ENCODE measurements at places on chromosomes 3 and 15. TPM values are rescaled to one million over a fixed set of nuclear protein-coding genes. Genes with fewer than 3 reads are reported as not detected.

Gene ACTRT3
- total RNA-seq: 1.7 TPM

- DNase-seq: no peak
These were observed 25.6 kb upstream of the LARS2 start for GRCh38 chr3:45362758-45363157.

GRCh38 chr3:55330756-55331155 lies 156.3 kb downstream of the WNT5A start:
- no peak for DNase-seq

DNA sequence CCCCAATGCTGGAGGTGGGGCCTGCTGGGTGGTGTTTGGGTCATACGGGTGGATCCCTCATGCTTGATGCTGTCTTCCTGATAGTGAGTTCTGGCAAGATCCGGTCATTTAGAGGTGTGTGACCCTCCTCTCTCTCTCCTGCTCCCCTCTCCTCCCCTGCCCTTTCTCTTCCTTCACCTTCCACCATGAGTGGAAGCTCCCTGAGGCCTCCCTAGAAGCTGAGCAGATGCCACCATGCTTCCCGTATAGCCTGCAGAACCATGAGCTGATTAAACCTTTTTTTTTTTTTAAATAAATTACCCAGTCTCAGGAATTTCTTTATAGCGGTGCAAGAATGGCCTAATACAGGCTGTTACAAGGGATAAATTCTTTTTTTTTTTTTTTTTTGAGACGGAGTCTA lies 36.3 kb upstream of the IQSEC1 start:
- no peak for DNase-seq

- no peak for DNase-seq
These were observed 2.0 kb upstream of the NFKBIZ start for GRCh38 chr3:101847328-101847727.

DNA sequence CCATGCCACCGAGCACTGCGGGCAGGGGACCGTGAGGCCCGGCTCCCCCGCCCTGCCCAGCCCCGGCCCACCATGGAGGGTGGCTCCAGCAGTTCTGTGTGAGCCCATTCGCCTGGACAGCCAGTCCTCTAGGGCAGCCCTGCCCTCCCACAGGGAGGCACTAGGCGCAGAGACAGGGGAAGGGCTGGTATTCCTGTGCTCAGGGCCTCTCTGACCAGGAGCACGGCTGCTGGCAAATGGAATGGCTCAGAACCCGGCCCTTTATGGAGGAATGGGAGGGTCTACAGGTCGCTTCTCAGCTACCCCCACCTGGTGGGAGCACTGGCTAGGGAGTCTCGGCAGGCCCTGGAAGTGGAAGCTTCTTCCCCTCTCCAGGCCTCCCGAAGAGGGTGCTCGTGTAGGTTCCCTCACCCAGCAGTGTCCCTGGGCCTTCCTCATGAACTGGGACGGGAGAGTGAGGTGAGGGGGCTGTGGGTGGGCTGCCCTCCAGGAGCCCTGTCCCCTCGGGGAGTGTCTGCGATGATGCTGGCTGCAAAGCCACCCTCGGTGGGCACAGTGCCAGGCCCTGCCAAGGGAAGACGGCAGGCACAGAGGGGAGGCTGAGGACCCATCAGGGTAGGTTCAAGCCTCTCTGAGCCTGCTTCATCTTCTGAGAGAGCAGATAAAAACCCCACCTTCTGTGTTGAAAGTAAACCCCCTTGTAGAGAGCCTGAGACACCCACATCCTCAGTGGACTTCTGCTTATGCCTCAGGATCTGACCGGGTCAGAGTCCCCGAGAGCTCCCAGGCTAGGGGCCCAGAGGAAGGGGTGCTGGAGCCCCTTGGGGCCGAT lies 1.5 kb downstream of the MELTF start:
- DNase-seq: no peak

GRCh38 chr3:151890721-151891141 lies 17.3 kb downstream of the SUCNR1 start:
- DNase-seq: no peak

DNA sequence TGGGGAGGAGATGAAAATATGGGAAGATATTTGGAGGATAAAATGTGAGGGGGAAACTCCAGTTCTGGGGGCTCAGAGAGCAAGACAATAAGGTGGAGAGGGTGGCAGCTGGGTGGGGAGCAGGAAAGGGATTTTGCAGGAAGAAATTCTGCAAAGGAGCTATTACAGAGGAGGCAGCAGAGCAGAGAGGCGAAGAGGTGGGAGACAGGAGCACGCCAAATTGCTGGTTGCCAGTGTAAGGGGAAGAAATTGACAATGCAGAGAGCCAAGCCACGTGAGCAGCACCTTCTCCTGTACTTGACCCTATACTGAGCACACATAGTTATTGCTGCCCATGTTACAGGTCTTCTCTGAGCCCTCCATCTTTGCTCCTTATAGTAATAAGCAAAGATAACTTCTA lies 190.3 kb upstream of the ONECUT1 start:
- no peak for DNase-seq

Gene SKOR1
- total RNA-seq: 0.10 TPM

DNA sequence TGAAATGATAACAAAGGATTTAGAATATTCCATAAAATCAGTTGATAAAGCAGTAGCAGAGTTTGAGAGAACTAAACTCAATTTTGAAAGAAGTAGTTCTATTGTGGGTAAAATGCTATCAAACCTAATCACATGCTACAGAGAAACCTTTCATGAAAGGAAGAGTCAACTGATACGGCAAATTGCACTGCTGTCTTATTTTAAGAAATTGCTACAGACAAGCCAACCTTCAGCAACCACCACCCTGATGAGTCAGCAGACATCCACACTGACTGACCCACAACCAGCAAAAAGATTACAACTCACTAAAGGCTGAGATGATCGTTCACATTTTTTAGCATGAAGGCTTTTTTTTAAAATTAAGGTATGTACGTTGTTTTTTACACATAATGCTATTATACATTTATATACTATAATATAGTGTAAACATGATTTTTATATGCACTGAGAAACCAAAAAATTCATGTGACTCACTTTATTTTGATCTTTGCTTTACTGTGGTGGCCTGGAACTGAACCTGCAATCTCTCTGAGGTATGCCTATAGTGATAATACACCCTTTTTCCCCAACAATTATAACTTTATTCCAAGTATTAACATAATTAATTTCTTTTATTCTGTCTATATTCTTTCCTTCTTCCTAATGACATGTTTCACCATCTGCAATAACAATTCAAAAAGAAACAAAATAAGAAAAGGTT lies 109.9 kb downstream of the TBC1D5 start:
- DNase-seq: no peak

Gene HCLS1
- total RNA-seq: 9.1 TPM

Gene SNRPN
- 58.2 TPM for total RNA-seq

- no peak for DNase-seq
These were observed 19.5 kb downstream of the ARIH2 start for GRCh38 chr3:48938156-48938555.

Gene C15orf40
- total RNA-seq: 11.7 TPM

GRCh38 chr3:11532931-11533391 lies 110.8 kb downstream of the VGLL4 start:
- no peak for DNase-seq

GRCh38 chr15:41856716-41857115 lies 18.1 kb downstream of the PLA2G4B start:
- DNase-seq: no peak

DNA sequence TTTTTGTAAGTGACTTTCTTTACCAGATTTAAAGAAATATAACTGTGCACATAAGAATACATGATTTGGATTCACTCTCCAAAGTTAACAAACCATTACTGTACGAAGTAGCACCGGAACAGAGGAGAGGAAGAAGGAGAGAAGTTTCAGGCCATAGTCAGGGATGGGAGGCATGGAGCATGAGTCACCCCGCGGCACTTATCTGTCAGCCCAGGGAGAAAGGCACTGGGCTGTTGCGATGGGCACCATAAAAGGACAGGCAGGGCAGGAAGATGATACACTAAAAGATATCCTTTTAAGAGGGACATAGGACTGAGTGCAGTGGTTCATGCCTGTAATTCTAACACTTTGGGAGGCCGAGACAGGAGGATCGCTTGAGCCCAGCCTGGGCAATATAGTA lies 37.0 kb downstream of the TTC23 start:
- no peak for DNase-seq

Gene ECT2
- total RNA-seq: 27.8 TPM

Gene P3H2
- 37.7 TPM for total RNA-seq

DNA sequence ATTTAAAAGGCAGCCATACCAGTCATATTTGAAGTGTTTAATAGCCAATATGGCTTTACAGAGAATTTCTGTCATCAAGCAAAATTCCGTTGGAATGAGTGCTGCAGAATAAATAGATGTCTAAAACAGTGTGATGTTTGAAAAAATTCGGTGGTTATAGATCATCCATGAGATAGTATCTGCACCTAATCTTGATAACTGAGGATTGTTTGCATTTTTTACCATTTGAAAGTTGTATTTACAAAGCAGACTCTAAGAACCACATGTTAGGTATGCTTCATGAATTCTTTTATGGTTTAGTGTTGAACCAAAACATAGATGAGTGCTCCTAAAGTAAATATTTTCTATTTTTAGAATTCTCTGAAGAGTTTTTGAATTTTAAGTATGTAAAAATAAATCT lies 476.1 kb downstream of the NAALADL2 start:
- no peak for DNase-seq

DNA sequence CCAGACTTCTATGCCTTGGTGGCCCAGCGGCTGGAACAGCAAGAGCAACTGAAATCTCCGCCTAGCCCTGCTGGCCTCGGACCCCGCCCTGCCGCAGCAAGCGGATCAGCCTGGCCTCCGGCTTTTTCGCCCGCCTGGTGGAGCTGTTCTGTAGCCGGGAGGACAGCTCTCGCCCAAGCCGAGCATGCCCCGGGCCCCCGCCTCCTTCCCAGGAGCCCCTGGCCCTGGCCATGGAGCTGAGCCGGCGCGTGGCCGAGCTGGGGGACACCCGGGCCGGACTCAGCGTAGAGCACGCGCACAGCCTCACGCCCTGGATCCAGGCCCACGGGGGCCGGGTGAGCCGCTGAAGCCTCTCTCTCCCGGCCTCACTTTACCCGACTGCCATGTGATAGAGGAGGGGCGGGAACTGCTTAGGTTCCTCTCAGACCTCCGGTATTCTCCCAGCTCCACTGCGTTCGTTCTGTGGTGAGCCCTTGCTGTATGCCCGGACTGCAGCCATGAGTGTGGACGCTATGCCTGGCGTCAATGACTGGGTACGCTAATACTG lies 24.1 kb upstream of the MRPL3 start:
- no peak for DNase-seq

GRCh38 chr15:60477916-60478565 lies 901 bp downstream of the ICE2 start:
- DNase-seq: peak; percentile 61

Gene FSD2
- total RNA-seq: 6.5 TPM

GRCh38 chr3:47688488-47688887 lies 93.2 kb downstream of the SMARCC1 start:
- DNase-seq: no peak

DNA sequence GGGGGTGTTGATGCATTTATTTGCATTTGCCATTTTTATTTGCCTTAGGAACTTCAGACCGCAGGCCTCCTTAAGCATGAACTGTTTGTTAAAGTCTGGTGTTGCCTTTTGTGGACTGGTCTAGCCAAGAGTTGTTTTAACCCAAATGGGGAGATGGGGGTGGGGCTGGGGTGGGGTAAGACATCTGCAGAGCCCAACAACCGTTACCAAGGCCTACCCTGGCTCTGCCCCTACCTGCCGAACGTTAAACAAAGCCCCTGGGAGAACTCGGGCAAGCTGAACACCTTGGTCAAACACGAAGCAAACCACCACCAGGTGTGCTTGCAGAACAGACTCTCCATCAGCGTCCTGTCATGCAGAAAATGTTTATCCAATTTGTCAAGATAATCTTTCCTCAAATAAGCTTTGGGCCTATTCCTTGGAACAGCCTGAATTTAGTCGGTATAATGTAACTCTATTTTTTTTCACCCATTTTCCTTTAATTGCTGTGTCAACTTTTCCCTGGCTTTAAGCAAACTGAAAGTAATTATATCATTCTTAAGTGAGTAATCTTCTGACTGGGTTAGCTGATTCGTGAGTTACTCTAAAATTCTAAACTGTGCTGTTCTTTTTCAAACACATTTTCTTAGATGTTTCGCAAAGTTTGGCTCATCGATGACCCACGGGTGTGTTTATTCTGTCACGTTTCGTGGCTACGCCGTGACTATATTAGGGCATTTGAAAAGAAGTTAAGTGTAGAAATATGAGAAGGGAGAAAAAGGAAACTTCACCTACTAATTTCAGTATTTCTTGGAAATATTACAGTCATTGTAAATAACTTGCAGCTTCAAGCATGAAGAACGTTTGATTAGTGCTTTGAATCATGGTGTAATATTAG lies 127.6 kb downstream of the SOX2 start:
- no peak for DNase-seq

- DNase-seq: peak; percentile 28
These were observed 11.8 kb downstream of the MITF start for GRCh38 chr3:69751074-69751476.

DNA sequence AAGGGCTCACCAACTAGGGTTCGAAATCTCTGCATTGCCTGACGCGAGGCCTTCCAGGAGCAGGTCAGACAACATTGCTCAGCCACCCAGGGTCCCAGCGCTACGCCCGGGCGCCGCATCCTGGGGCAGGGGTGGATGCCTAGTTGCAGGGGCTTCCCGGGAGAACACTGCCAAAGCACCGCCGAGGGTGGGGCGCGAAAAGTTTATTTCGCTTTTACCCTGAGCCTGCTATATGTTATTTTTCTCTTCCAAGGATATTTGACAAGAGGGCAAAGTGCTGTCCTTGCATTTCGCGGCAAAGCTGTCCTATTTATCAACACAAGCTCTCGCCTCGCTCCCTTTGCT lies 549 bp upstream of the SOX14 start:
- DNase-seq: no peak

GRCh38 chr3:182920515-182921084 lies 59.7 kb downstream of the DCUN1D1 start:
- DNase-seq: no peak

GRCh38 chr3:54067055-54067698 lies 55.2 kb upstream of the CACNA2D3 start:
- no peak for DNase-seq

Gene ZMYND10
- 0.89 TPM for total RNA-seq
